A549 treated with AZD2906 at 1 μM for 4 hours (cell line): ENCODE measurements at places on chromosomes 7 and 10. TPM values are rescaled to one million over a fixed set of nuclear protein-coding genes. Genes with fewer than 3 reads are reported as not detected.

The TAS2R3 gene
- not detected in 5 replicates for total RNA-seq

The GSAP gene
- total RNA-seq, result 2.9 to 3.5 TPM (median 3.1 TPM) in 5 replicates

The DGKI gene
- 0.19 to 0.49 TPM (median 0.23 TPM) in 5 replicates for total RNA-seq

The LIPN gene
- not detected in 5 replicates for total RNA-seq

The UBN2 gene
- 2.4 to 3.1 TPM (median 2.6 TPM) in 5 replicates for total RNA-seq

The FKBP6 gene
- total RNA-seq, result not detected in 5 replicates

The TES gene
- total RNA-seq, result 59.9 to 86.8 TPM (median 70.0 TPM) in 5 replicates

The AGAP3 gene
- 46.2 to 59.5 TPM (median 59.1 TPM) in 5 replicates for total RNA-seq

The CLRN3 gene
- not detected in 5 replicates for total RNA-seq

The ADAM12 gene
- total RNA-seq, result 2.7 to 4.7 TPM (median 3.8 TPM) in 5 replicates

The NPC1L1 gene
- 0.06 to 0.09 TPM (median 0.08 TPM) in 5 replicates for total RNA-seq
